ENCODE measurements at places on chromosomes 2 and 18.

DNA sequence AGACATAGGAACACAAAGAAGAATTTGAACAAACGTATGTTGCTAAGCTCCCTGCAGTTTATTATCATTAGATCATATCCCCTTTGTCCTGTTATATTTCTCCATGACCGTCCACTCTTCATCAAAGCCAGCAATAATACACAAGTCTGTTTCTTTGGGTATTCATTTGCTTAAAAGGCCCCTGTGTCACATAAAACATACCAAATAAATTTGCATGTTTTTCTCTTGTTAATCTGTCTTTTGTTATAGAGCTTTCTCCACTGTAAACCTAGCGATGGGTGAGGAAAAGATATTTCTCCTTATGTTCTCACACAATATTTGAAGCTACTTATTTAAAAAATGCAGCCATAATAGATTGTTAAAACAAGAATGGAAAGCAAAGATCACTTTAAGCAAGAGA, 42.9 kb upstream of the REL start:
- DNase-seq, result no peak

- no peak for DNase-seq
These were observed 697.5 kb downstream of the TMEM182 start for GRCh38 chr2:103459283-103459682.

DNA sequence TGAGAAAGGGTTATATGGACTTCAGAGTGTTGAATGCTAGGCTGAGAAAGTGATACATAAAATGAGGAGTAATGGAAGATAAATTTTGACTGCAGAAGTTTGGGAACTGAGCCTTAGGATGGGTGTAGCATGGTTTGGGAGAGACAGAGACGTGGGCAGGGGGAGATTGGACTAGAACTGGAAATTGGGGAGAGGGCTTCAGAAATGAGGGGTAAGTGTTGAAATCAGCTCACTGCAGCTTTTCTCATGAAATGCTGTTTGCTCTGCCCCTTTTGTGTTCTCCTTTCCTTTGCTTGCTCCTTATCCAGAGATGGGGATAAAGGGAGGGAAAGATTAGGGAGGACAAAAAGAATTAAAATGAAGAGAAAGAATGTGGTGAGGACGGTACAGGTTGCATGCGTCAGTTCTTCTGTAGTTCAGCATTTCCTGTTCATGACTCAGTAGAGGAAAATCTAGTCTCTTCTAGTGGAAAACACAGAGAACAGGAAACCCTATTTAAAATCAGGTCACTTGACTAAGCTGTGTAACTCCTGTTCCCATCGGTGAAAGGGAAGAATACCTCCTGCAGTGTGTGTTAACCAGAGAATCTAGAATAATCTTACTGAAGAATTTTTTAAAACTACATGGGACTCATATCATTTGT, 105.6 kb downstream of the CRIM1 start:
- DNase-seq, result no peak

DNA sequence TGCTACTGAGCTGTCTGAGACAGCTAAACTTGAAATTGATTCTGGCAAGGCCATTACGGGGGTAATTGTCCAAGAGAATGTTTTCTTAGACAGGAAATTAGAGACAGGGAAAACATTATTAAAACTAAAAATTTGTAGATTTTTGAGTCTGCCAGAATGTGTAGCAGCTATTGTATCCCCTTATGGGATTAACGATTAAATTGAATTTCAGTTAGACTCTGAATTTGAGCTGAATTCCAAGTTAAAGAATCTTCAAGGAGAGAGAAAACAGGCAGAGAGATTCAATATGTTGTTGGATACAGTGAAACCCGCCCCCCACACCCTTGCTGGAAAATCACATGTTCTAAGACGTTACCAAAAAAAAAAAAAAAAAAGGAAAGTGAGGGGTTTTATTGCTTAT, 32.7 kb upstream of the CCDC68 start:
- DNase-seq, result no peak

DNA sequence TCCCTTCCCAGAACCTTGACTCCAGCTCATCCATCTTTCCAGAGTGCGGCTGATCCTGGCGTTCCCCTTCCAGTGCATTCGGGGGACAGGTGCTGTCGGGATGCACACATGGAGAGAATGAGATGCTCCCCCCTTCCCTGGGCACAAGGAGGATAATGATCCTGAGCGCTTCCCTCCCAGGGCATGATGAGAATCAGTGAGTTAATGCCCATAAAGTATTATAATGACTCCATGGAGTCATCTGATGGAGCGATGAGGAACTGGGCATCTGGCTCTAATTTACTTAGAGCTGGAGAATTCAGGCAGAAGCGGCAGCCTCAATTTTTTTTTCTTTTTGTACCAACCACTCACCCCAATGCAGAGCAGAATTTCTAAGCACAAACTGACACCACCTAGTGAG, 79.6 kb upstream of the SKOR2 start:
- no peak for DNase-seq
